GM04504 (cell line): ENCODE measurements at places on chromosomes 5 and 9.

DNA sequence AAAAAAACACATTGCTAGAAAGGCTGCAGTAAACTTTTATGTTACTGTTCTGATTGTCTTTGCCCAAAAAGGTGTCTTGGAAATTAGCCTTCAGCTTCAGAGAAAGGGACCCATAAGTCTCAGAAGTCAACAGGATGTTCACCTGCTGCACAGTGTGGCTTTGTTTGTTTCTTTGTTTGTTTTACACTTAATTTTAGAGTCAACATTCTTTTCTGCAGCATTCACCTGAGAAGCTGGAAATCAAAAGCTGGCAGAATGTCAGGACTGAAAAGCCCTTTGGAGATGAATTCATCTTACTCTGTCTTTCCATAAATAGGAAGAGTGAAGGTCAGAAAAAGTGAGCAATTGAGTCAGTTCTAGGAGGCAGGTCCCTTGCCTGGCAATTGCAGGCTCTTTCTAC, 170.0 kb downstream of the PAPPA start:
- no peak for DNase-seq

GRCh38 chr9:93200989-93201334, 17.0 kb downstream of the WNK2 start:
- no peak for DNase-seq

GRCh38 chr9:113879318-113879717, 3.2 kb downstream of the ZNF618 start:
- DNase-seq = no peak

- DNase-seq = no peak
These were observed 19.0 kb upstream of the RUSC2 start for GRCh38 chr9:35470894-35471293.

- no peak for DNase-seq
These were observed 28.9 kb downstream of the ZNF169 start for GRCh38 chr9:94287877-94288513.

GRCh38 chr5:137097203-137097602, 401.9 kb downstream of the SPOCK1 start:
- no peak for DNase-seq

DNA sequence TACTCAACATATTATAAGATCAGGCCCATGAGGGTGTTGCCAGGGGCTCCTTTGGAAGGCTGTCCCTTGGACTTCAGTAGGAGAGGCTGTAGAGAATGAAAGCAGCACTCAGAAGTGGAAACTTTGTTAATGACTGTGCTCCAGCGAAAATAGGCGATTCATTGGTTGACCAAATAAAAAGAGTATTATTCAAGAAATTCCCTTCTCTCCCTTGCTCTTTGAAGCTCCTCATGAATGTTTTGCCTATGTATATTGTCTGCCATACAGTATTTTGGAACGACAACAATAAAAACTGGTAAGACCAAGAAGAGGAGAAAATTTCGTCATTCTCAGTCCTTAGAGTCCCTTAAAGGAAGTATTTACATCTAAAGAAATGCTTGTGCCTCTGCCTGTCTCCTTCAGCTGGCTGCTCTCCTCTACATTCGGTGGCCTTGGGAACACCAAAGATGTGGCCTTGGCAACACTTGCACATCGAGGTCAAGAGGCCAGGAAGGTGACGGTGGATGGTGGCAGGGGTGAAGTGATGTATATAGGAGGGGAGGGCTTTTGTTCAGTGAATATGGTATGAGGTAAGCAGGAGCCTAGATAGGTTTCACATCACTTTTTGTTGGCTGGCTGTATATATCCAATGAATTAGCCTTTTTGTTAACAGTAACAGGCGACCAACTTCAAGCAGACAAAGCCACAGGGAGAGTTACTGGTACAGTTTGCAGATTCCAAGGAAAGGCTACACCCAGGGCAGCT, 95.0 kb upstream of the ACTBL2 start:
- no peak for DNase-seq

DNA sequence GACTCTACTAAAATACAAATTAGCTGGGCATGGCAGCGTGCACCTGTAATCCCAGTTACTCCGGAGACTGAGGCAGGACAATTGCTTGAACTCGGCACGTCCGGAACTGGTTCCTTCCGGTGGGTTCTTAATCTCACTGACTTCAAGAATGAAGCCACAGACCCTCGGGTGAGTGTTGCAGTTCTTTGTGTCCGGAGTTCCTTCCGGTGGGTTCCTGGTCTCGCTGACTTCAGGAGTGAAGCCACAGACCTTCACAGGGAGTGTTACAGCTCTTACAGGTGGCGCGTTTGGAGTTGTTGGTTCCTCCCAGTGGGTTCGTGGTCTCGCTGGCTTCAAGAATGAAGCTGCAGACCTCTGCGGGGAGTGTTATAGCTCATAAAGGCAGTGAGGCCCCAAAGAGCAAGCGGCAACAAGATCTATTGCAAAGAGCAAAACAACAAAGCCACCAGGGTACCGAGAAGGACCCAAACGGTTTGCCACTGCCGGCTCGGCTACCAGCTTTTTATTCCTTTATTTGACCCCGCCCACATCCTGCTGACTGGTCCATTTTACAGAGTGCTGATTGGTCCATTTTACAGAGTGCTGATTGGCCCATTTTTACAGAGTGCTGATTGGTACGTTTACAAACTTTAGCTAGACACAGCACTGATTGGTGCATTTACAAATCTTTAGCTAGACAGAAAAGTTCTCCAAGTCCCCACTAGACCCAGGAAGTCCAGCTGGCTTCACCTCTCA, 28.6 kb upstream of the SLC6A19 start:
- DNase-seq = no peak

GRCh38 chr5:133781436-133782225, 169.3 kb upstream of the FSTL4 start:
- DNase-seq = no peak

GRCh38 chr5:14665949-14666348, 1.4 kb downstream of the OTULIN start:
- DNase-seq = no peak

DNA sequence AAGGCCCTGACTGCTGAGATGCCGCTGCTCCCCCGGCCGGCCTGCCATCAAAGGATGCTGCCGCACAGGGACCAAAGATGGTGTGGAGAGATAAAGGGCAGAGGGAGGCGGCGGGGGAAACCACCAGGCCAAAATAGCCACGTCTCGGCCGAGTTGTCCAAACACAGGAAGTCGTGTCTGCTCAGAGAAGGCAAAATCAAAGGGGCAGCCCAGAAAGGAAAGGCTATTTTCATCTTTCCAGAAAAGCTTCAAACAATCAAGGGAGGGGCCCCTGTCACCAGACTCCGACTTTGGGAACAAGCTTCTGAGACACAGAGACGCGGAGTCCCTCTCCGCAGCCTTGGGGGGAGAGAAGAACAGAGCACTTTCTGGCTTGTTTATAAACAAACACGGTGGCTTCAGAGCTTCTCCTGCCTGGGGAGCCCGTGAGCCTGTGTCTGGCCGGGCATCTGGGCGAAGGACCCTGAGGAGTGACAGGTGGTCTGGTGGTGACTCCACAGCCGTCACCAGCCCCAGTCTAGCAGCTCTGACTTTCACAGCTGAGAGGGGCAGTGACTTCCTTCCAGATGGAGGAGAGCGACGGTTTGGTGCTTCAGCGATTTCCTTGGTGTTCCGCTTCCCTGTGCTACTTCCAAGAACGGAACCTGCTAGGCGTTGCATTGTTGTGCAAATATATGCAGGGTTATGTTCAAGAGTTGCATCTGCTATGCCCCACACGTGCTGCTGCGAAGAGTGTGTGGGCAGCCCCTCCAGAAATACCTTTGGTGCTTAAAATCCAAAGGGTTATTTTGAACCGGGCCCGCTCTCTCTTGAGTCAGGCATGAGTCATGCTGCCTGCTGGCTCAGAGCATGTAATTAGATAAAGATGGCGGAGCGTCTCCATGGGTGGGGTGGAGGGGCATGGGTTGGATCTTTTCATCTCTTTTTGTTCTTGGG, 24.0 kb downstream of the ADAMTSL2 start:
- DNase-seq = peak; percentile 55

GRCh38 chr9:111853450-111853827, 43.2 kb upstream of the UGCG start:
- no peak for DNase-seq

DNA sequence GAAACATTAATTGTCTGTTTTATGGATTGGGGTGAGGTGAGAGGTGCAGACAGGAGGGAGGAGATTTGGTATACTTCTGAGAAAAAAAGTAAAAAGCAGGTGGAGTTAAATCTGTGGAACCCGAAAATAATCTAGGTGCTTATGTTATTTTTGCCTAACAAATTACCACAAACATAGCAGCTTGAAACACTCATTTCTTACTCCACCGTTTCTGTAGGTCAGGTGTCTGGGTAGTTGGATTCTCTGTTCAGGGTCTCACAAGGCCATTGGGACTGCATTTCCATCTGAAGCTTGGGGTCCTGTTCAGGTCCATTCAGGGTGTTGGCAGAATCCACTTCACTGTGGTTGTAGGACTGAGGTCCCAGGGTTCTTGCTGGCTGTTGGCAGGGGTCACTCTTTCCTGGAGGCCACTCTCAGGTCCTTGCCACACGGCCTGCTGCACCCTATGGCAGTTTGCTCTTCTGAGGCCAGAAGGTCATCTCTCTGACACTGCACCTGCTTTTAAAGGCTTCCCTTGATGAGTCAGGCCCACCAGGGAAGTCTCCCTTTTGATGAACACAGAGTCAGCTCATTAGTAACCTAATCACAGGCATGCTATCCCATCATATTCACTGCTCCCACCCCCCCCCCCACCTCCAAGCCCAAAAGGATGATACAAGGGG, 82.2 kb downstream of the TRIO start:
- DNase-seq = no peak

DNA sequence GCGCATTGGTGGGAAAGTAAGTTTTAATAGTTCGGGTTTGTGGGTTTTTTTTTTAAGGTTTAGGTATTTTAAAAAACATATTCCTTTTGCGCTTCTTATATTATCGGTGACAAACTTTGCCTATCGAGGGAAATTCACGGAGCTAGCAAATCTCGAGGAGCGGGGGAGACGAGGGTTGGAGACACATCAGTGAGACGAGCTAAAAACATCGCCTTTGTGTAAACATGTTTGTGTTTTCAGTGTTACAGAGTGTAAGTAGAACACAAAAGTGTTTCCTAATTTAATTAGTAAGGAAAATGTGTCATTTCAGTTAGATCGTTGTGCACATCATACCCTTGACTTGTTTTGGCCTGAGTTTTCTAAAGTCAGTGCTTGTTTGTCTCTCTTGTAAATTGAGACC, 945 bp downstream of the BTF3 start:
- no peak for DNase-seq

DNA sequence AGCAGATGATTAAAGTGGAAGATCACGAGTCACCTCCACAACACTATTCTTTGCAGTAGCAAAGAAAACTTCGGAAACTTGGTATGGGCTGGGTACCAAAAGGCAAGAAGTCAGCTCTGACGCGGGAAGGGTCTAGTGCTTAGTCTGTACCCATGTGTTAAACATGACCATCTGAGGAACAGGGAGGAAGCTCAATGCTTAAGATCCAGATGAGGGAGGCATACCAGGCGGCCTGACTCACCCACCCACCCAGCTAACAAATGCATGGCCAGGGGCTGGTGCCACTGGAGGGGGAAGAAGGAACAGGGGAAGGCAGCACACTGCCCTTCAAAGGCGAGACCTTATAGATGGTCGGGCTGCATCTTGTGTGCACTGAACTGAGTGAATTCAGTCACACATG, 41.8 kb downstream of the CAMSAP1 start:
- DNase-seq = no peak

- no peak for DNase-seq
These were observed 127.0 kb downstream of the ADAMTS12 start for GRCh38 chr5:33764786-33765185.

GRCh38 chr5:37663538-37663937, 176.3 kb downstream of the GDNF start:
- DNase-seq = no peak

GRCh38 chr9:126390923-126391322, 64.3 kb downstream of the MVB12B start:
- no peak for DNase-seq

DNA sequence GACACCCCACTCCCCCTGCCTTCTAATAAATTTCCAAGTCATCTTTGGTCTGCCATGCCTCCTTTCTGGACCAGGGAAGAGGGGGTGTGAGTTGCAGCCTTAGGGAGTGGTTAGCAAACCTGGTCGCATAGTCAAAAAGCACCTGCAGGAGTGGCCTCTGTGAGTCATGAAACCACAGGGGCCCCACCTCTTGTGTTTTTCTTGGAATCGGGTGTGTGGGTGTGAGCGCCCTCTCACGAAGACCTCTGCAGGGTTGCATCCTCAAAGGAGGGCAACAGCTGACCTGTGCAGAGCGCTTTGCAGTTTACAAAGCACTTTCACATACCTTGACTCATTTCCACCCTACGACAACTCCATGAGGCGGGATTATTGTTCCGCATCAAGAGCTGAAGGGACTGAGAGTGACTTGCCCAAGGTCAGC, 36.8 kb upstream of the TEX48 start:
- no peak for DNase-seq

DNA sequence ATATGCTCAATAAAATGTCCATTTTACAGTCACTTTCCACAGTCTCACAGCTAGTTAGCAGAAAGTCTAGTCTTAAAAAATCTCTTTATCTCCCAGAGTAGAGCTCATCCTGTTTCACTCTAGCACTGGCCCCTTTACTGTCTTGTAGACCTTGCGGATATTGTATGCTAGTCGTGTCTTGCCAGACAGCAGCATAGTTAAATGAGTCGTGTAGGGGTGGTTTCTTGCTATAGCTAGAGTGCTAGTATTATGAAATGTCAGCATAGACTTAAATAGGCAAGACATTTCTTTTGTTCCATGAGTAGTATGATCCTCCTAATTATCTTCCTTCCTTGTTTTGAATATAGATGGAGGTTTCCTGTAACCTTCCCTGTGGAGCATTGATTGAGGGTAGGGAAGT, 77.4 kb downstream of the C7 start:
- DNase-seq = no peak

DNA sequence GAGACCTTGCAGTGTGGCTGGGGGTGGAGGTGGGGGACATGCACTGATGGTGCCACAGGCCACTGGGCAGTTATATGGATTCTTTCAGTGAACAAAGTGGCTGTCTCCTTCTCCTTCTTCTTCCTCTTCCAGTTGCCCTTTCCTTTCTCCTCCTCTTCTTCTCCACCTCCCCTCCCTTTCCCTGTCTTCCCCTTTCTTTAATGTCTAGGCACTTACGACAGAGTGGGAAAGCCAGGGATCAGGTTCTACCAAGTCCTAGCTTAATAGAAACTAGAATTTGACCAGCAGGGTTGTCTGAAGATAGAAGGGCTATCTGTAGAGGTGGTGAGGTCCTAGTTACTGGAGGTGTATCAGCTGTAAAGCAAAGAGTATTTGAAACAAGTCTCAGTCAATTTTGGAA, 62.8 kb downstream of the COL15A1 start:
- no peak for DNase-seq

- no peak for DNase-seq
These were observed 38.1 kb downstream of the PBX3 start for GRCh38 chr9:125785248-125785751.
